ENCODE measurements at places on chromosomes 1 and 21.

- no peak for DNase-seq
Measured at GRCh38 chr1:20660363-20660762, 806 bp downstream of the DDOST start.

- DNase-seq = no peak
Measured at GRCh38 chr21:45990049-45990711, 8.6 kb downstream of the COL6A1 start.

DNA sequence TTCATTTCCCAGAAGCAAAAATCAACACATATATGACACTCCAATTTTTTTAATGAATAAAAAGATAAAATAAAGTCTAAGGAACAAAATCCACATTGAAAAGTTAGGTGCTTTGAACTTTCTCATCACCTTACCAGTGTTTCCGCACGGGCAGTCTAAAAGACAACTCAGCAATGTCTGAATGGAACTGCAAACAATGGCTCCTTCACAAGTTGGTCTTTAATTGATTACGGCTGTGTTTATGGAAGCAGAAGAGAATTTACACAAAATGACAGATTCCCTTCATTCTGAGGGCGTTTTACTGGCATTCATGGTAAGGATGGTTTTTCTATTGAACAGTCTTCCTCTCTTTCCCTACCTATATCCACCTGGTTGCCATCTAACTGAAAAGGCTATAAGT, 65.0 kb upstream of the RNPC3 start:
- DNase-seq = no peak

DNA sequence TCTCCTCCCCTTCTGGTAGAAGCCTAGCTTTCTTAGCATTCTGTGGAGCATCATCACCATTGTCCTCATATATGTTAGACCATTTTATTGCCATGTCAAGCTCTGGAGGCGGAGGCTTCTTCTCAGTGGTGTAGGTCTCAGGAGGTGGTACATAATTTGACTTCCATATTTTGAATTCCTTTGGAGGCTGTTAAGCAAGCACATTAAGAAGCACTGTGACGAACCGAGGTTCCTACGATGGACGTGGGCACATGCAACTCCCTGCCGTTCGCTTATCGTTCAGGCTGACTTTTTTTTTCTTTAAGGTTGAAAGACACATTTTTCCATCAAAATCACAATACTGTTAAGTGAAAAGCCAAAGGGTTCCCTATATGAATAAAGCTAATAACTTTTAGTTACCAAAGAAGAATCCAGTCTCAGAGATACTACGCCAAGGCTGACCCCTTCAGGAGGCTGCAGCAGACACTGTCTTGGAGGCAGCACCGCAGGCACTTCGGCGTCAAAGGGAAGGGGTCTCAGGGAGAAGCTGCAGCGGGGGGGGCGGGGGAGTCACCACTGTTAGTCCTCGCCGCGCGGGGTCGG, 835 bp downstream of the C1orf52 start:
- DNase-seq = peak; percentile 50

DNA sequence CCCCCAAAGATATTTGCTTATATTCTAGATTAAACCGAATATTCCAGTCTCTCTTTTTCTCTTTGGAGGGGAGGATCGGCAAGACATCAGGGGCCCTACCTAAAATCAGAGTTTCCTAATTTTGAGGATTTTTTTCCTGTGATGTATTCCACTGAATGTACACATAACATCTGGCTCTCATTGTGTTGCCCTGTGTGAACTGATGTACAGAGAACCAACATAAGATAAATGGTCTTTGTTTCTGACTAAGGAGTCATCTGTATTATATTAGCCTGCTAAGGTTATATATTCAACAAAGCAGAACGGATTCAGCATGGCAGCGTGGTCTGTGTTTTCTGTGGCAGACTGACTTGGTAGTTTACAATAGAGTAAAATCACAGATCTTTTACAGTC, 114.8 kb upstream of the NCAM2 start:
- DNase-seq = no peak

GRCh38 chr1:156465747-156466365, 34.7 kb downstream of the MEF2D start:
- no peak for DNase-seq

DNA sequence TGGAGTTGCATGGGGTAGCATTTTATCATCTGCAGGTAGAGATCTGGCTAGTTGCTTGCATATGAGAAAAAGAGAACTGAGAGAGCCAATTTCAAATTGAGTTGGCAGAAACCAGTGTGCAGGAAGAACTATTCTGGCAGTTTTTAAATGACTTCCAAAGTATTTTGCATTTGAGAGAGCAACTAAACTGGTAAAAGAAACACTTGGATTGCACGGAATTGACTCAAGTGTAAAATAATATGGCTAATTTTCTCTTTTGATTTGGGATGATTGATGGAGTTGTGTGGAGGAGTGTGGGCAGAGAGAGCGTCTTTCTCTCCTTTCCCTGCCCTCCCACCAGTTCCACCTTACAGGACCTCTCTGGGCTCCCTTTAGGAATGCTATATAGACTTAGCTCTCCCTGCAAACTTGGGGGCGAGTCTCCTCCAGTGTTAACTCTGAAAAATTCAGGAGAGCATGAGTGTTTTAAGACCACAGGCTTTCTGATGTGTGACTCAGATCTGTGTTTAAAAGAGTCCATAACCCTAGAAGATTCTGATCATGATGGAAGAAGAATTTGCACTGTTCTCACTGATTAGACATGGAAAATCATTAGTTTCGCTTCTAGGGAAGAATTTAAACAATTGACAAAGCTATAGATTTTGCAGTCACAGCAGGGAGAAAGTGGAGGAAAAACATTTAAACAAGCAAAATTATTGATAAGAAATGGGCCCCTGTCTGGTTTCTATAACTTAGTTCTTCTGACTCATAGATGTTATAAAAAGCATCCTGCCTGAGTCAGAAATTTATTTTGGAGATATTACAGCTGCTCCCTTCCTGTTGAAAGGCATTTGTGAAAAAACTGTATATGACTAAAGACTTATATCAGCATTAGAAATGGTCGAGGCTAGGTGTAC, 24.9 kb upstream of the CTBS start:
- DNase-seq = peak; percentile 82

GRCh38 chr1:205777994-205778393, 2.7 kb upstream of the RAB29 start:
- DNase-seq = no peak

Data from iris pigment epithelial cell (primary cell).